ENCODE measurements at places on chromosomes 11 and 22.

- no peak for DNase-seq
These were observed 48.0 kb upstream of the NARS2 start for GRCh38 chr11:78622666-78623065.

- no peak for DNase-seq
These were observed 895 bp upstream of the DAGLA start for GRCh38 chr11:61679296-61679695.

DNA sequence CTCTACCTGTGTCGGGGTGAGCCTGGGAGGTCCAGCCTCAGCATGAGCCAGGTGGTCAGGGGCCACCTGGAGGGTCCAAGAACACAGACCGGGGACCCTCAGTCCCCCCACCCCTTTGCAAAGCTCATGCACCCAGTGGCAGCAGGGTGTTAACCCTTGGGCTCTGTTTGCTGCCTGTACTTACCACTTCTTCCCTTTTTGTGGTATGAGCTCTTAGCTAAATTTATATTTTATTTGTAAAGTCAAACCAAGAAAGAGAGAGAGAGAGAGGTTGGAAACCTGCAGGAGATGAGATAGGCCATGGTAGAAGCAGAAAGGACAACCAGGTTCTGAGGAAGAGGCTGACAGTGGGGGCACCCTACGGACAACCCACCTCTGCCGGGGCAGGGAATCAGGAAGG lies 29.9 kb downstream of the IL10RA start:
- no peak for DNase-seq

DNA sequence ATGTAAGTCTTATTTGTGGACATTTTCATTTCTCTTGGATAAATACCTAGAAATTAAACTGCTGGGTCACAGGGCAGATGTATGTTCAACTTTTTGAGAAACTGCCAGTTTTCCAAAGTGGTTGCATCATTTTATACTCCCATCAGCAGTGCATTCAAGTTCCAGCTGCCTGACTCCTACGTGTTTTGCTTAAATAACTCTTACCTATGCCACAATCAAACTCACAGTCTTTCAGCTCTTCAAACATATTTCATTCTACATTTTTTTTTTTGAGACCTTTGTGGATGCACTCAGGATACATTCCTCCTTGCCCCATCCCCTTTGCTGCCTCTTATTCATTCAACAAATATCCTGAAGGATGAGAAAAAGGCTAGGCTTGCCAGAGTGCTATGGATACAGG lies 9.2 kb downstream of the TCF20 start:
- DNase-seq: no peak

GRCh38 chr11:77301510-77301909 lies at the start of gene GDPD4:
GDPD4 (minus strand) TSS chr11:77301686; CDS start chr11:77285137, 16,549 bp downstream.
- DNase-seq: no peak

DNA sequence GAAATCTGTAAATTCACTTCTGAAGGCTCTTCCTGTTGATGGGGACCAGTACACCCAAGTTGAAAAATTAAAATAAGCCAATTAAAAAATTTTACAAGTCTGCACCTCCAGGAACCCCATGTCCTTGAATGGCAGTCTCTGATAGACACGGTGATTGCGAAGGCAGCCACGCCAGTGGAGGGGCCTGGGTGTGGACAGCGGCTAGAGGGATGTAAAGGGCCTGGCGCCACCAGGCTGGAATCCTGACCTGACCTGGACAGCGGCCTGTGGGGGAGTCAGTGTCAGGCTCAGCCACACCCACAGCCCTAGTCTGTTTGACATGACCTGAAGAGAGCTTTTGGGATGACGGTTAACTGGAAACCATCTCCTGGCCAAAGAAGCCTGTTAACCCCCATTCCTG lies 49.5 kb upstream of the RFPL3 start:
- no peak for DNase-seq

DNA sequence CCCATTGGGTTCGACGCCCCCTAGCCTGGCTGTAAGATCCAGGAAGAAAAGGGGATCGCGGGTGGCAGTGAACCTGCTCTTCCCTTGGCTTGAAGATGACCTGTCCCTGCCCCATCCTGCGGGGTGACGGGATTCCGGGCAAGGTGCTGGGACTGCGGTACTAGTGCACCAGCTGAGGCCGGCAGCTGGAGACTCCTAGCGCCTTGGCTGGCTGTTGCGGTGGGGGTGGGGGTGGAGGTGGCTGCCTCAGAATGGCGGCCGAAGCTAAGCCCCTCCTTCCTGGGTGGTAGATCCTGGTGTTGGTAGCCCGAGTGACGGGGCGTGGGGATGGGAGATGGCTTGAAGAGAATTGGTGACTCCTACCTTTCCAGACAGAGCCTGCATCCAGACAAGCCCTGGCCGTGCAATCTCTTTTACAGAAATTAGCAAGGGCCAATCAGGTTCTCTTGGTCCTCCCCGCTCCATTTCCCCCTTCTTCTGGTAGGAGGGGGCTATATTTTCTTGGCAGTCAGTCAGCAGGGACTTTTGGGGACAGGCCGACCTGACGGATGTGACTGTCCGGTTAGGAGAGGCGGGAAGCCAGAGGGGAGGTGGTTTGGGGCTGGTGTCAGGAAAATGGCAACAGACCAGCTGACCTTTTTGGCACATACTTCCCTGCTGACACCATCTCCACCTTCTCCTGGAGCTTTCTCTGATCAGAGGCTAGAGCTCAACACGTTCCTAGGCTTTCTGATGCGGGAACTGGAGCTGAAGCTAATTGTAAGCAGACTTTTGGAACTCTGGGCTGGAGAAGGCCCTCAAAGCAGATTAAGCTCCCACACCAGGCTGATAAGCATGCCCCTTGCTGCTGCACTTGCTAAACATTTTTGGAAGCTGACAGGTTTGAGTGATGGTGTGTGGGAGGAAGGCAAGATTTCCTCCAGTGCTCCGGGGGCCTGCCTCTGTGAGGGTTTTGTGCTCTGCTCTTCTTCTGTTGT lies 2.0 kb downstream of the NAV2 start:
- DNase-seq: no peak

DNA sequence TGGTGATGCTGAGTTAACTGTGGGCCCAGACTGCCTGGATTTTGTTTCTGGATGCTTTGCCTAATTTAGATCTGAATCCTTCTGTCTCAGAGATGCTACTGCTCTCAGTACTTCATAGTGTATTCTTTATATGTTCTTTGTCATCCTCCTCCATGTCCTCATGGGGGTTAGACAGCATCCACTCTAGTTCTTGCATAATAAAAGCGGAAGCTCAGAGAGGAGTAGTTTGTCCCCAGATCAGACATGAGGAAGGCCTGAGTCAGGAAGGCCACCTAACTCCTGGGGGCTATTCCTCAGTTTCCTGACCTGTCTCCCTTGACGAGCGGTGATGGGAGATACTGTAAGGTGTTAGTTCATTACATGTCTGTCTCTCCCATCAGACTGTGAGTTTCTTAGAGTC lies 90.2 kb downstream of the SCN3B start:
- no peak for DNase-seq

Data from osteocyte (in vitro differentiated cells).